ENCODE measurements at places on chromosomes 4 and X.

GRCh38 chrX:107763647-107764046, 11.9 kb downstream of the TSC22D3 start:
- DNase-seq, result no peak

DNA sequence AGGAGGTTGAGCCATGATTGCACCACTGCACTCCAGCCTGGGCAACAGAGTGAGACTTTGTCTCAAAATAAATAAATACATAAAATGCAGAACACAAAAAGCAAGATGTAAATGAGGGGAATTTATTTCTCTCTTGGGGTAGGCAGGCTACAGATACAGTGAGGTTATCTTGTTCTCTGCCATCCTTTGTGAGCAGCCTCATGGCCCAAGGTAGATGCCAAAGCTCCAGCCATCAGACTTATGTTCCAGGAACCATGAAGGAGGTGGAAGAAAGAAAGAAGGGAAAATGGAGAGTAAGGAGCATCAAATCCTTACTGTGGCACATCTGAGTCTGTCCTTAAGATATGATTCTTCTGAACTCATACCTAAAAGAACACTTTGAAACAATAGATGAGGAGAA, 11.1 kb downstream of the ARSH start:
- no peak for DNase-seq

DNA sequence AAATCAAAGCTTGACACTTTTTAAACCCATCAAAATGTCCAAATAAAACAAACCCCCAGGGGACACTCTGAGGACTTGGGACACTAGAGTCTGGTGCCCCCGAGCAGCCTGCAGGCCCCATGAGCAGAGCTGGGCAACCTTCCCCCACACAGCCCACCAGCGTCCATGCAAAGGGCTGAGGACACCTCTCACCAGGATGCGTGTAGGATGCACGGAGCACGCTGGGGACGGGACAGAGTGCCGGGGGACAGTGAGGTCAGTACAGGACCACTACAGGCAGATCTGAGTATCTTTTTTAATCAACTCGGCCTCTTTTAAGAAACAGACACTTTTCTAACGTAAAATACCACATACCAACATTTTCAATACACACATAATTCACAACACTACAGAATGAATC, 6.9 kb downstream of the GAK start:
- DNase-seq, result no peak

DNA sequence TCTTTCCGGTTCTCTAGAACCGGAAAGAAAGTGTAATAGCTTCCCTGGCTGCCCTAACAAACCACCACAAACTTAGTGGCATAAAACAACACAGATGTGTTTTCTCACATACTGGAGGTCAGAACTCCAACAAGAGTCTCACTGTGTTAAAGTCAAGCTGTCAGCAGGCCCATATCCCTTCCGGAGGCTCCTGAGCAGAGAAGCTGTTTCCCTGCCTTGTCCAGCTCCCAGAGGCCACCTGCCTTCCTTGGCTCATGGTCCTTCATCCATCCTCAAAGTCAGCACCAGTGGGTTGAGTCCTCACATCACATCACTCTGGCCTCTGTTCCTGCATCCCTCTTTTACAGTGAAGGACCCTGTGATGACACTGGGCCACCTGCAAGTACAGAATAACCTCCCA, 49.8 kb upstream of the HMX1 start:
- DNase-seq, result no peak

DNA sequence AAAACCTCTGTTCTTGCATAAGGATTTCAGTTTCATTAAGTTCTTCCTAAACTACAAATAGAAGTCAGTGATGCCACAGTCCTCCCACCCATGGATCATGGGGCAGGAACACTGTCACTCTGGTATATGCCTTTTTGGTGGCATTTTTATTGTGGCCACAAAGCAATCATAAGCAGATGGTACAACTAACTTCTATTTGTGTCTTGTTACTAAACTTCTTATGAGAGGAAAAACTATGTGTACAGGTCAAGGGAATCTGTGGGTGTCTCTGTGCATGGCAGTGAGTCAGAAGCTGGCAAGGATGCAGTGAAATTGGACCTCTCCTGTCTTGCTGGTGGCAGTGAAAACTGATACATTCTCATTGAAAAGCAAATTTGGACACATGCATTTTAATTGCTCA, 245.0 kb upstream of the GPC4 start:
- no peak for DNase-seq

GRCh38 chr4:78863991-78864390, 75.2 kb downstream of the PAQR3 start:
- DNase-seq, result no peak

Measured in activated CD4-positive, alpha-beta memory T cell treated with anti-CD3 and anti-CD28 coated beads for 36 hours (primary cell).